ENCODE measurements at places on chromosomes 1 and 21.

GRCh38 chr21:21232320-21232719 lies 234.1 kb downstream of the NCAM2 start:
- DNase-seq = peak; percentile 35

DNA sequence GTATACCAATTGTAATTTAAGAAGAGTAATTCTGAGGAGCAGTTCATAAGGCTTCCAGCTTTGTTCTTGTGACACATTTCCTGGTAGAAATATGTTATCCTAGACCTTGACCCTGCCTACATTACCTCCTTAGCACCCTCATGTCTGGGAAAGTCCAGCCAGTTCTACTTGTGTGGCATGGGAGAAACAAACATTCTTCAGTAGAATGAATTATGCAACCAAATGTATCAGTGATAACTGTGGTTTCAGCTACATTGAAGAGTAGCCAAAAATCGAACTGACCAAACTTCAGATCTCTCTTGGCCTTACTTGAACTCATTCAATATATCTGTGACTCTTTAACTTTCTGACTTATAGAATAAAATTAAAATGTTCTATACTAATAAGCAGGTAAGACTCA lies 308.1 kb upstream of the LYPLAL1 start:
- no peak for DNase-seq

DNA sequence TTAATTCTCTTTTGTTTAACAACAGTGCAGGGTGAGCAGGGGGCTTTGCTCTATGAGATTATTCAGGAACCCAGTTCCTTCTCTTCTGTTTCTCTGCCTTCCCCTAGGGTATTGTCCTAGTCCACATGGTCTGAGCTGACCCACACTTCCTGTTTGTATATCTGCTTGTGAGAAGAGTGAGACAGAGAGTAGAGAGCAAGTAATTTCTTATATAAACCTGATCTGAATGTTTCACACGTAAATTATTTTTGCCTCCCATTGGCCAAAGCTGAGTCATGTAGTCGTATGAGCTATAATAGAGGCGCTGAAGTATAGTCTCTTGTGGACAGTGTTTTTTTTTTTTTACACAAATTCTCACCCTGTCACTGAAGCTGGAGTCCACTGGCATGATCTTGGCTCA lies 134.2 kb upstream of the SERTAD4 start:
- DNase-seq = no peak

GRCh38 chr1:17520041-17520440 lies 19.5 kb upstream of the ARHGEF10L start:
- DNase-seq = no peak

GRCh38 chr21:28148400-28149064 lies 844.1 kb downstream of the LTN1 start:
- no peak for DNase-seq

All from right hindlimb (tissue), 1 donor.